ENCODE measurements at places on chromosomes 3 and 15. TPM values are rescaled to one million over a fixed set of nuclear protein-coding genes. Genes with fewer than 3 reads are reported as not detected.

DNA sequence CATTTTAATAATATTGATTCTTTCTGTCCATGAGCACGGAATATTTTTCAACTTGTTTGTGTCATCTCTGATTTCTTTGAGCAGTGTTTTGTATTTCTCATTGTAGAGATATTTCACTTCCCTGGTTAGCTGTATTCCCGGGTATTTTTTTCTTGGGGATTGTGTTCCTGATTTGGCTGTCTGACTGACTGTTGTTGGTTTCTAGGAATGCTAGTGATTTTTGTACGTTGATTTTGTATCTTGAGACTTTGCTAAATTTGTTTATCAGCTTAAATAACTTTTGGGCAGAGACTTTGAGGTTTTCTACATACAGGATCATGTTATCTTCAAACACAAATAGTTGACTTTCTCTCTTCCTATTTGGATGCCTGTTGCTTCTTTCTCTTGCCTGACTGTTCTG is 418.8 kb upstream of the ALCAM start:
- ATAC-seq = no peak

DNA sequence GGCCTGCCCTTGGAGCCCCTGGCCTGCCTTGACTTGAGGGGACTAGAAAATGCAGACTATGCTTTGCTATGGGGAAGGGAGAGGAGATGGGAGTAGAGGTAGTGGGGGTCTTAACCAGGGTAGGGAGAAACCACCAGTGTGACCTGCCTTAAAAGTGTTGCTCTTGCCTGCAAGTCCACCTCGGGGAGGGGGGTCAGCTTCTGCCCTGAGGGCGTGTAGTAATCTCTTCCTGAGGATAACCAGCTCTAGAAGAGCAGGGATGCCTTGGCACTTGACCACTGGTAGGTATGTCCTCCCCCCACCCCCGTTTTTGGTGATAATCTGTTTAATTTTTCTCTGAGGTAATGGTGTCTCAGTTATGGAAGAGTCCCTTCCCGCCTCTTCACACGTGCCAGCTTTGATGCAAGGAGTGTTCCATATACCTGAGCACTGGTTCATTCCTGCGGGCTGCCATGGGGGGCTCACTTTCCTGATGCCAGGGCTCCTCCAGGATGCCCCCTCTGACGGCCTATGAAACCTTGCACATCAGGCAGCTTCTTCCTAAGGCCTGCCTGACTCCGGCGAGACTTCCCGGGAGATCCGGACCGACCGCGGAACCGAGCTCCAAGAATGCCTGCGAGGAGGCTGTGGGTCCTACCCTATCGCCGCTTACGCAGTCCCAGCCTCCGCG is 780 bp upstream of the P4HTM start:
- ATAC-seq = no peak

DNA sequence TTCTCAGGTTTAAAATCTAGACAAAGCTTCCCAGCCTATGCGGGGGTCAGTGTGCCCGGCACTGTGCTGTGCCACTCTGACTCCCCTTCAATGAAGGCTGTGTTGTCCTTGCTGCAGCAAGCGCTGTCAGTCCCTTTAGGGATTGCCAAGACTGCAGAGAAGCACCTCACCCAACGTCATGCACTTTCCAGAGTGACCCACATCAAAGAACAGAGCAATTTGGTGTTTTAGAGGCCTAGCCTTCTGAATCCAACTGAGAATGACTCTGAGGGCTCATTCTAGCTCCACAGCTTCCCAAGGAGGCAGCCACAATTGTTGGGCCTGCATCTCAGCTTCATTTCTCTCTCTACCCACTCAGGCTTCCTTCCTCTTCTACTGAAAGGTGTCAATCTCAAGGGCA is 26.4 kb downstream of the SLC9A9 start:
- ATAC-seq = no peak

DNA sequence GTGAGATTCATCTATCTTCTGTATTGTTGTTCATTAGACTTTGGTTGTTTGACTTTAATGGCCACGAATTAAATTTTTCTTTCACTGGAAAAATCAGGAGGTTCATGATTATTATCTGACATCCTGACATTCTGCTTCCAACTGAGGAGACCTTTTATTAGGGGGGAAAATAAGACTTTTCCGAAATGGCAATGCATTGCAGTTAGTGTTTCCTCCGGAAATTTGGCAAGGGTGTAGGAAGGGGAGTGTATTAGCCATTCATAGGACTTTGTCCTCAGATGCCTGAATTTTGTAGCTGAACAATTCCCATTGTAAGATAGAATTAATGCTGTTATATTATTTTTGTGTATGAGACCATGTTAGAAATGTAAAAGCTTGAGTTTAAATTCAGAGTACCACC is 450.6 kb upstream of the TGFBR2 start:
- no peak for ATAC-seq

- ATAC-seq = peak; percentile 41
These were observed 77.4 kb upstream of the ANKRD28 start for GRCh38 chr3:15875016-15875689.

DNA sequence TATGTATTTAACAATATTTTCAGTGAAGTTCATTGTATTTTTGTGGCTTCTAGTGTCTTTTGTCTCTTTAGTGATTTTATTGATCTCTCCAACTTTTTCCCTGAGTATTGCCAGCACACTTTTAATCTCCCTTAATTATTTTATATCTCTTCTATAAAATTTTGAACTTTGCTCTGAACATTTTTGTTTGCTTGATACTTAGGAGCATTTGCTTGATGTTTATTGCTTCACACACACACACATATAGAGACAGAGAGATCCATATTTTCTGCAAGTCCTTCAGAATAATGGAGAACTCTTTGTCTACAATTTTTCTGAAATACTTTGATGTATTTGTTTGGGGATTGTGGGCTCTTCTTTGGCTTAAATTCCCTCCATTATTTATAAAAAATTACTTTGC is 213.8 kb downstream of the SLC9A9 start:
- ATAC-seq = no peak

DNA sequence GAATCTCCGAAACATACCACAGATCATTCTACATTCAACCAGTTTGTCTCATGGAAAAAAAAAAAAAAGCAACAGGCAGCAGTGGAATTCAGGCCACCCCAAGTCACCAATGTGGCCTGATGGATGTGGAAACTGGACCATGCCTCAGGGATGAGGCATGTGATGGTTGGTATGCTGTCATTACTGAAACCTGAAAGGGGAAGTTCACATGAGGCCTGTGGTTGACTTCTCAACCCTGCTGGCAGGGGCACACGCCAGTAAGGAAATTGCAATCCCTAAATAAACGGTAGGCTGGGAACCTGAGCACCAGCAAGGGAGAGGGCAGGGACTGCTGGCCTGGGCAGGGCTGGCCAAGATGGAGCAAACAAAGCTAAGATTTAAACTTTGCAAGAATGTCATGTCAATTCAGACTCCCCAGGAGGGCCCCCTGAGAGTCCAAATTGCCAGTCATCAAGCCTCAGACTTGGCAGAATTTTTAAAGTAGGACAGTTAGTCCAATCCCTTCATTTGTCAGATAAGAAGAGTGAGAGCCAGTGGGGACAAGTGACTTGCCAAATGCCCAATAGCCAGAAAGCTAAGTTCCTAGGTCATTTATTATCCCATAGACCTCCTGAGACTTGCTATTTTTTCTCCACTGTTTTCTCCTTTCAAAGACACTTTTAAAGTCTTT is 310.4 kb downstream of the ERC2 start:
- peak; percentile 43 for ATAC-seq

GRCh38 chr15:90463381-90463780 is 66.3 kb upstream of the CRTC3 start:
- peak; percentile 67 for ATAC-seq

The TNNC1 gene
- 0.88 TPM for total RNA-seq

The TEX55 gene
- total RNA-seq = not detected

The C15orf62 gene
- total RNA-seq = 4.0 TPM

The IMP3 gene
- 68.1 TPM for total RNA-seq

The CD200R1 gene
- total RNA-seq = 2.9 TPM

The NPAP1 gene
- total RNA-seq = not detected
